ENCODE measurements at places on chromosomes 16 and 17.
A peak's percentile ranks its signal among the peaks of the same experiment; 100 is the strongest.

- DNase-seq = no peak
Observed at GRCh38 chr17:73156887-73157520, 7.8 kb upstream of the SSTR2 start.

- DNase-seq = no peak
Observed at GRCh38 chr16:48347191-48347865, 37.9 kb downstream of the SIAH1 start.

DNA sequence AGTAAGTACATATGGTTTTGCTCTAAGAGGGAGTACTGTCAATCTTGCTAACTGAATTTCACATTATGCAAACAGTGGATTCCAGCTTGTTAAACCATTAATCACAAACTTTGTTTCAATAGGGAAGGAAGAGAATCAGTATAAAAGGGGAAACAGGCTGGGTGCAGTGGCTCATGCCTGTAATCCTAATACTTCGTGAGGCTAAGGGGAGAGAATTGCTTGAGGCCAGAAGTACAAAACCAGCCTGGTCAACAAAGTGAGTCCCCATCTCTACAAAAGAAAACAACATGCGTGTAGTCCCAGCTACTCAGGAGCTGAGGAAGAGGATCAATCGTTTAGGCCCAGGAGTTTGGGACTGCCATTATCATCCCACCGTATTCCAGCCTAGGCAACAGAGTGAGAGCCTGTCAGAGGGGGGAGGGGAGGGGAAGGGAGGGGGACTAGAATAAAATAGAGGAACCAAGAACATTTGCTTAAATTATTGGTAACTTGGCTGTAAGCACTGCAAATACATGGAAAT is 65.7 kb downstream of the FBXL20 start:
- no peak for DNase-seq

GRCh38 chr17:7737601-7738000 is 20.1 kb downstream of the DNAH2 start:
- DNase-seq = no peak

DNA sequence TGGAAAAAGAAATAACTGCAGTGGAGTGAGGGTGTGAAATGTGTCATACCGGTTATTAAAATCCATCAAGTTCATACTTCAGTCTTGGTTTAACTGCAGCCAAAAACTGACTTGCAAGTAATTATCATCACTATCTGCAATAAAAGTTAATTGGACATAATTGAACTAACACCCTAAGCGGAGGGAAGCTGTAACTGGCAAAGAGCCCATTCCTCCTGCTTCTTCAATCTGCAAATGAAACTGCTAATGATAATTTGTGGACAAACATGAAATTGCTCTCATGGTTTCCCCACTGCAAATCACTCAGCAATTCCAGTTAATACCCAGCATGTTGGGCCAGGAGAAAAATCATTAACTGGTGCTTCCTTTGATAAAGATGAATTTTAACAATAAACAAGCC is 46.5 kb downstream of the FAM222B start:
- no peak for DNase-seq

- peak; percentile 77 for DNase-seq
Observed at GRCh38 chr17:13594762-13595598, 6.7 kb downstream of the HS3ST3A1 start.

- DNase-seq = no peak
Observed at GRCh38 chr17:55543709-55544108, 32.5 kb upstream of the SMIM36 start.

DNA sequence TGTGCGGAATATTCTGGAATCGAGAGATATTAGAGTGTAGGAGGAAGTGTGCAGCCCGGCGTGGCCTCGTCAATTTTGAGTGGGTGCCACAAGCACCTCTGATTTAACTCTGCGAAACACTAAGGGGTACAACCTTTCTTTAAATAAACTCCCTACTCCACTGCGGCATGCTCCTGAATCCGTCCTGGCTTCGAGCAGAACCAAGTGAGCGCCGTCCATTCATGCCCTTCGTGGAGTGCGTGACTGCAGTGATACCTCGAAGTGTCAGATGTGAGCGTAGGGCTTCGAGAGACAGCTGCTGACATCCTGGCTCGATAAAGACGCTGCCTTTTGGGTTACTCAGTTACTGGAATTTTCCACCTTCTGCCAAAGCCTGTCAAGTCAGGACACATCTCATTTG is 128.8 kb downstream of the FOXL1 start:
- DNase-seq = no peak

DNA sequence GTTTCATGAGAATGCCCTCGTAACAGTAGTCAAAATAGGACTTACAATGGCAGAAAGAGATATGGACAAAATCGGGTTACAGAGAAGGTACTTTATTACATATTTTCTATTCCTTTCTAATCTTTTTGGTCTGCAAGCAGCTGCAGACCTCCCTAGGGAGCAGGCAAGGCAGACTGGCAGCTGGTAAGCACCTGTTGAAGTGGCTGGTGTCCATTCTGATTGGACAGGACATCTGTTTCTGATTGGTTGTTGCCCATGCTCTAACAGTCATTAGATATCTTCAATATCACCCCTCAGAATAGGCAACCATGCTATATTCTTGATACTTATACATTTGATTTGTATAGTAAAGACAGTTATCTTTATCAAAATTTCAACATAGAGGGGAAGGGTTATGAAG is 606.3 kb downstream of the KCNJ2 start:
- no peak for DNase-seq

DNA sequence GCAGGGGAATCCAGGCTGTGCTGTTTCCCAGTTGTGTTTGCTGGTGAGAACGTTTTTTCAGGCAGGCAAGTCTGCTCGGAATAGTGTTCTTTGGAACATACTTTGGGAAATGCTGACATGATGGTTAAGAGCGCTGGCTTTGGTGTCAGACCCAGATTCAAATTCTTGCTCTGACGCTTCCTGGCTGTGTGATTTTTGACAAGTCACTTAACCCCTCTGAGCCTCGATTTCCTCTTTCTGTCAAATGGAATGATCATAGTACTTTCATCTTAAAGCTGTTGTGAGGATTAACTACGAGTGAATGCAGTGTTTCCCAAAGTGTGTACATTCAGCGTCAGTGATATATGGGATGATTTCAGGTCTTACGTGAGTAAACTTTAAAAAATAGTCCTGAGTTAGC is 4.8 kb downstream of the FBRS start:
- DNase-seq = no peak

DNA sequence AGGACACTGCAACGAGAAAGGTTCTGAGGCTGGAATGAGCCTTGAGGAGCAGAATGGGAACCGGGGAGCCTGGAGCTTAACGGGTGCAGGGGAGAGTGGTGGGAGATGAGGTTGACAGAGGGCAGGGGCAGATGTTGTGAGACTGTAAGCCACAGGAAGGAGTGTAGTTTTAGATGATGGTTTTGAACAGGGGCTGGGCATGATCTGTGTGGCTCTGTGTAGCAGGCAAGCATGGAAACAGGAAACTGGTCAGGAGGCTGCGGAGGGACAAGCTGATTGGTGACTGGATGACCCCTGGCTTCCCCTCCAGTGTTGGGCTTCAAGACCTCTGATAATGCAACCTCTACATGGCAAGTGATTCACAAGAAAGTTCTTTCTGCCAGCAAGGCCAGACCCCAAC is 1.4 kb upstream of the CNGB1 start:
- no peak for DNase-seq

DNA sequence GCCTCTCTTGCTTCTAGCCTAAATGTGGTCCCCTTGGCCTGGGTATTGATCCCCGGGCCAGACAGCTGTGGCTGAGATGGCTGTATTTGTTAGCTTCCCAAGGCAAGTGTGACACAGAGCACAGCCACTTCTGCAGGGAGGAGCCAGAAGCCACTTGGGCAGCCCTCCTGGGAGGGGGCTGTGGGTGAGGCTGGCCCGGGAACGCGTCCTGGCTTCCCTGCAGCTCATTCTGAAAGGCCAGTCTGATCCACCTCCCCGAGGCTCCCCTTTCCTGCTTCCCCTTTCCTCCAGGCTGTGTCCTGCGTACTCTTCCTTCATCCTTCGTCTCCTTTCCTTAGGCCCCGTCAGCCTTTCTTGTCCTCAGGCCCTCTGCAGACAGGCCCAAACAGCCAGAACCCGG is 8.0 kb downstream of the SERPINF2 start:
- no peak for DNase-seq

GRCh38 chr16:1820096-1820945 is 6.3 kb downstream of the HAGH start:
- DNase-seq = no peak

- no peak for DNase-seq
Observed at GRCh38 chr17:34249061-34249460, 6.0 kb upstream of the CCL2 start.

DNA sequence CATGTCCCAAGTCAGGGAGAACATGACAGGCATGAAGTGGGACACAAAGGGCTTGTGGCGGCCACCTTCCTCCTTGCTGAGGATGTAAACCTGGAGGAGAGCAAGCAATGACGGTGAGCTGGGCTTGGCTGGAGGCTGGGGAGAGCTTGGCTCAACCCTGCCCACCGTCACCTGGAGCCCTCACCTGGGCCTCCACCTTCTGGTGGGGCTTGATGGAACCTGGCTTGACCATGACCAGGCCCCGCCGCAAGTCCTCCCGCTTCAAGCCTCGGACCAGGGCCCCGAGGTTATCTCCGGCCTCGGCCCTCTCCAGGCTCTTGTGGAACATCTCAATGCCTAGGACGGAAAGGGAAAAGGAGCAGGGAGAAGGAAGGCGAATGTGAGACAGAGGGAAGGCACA is 2.4 kb downstream of the TUFM start:
- DNase-seq = no peak

DNA sequence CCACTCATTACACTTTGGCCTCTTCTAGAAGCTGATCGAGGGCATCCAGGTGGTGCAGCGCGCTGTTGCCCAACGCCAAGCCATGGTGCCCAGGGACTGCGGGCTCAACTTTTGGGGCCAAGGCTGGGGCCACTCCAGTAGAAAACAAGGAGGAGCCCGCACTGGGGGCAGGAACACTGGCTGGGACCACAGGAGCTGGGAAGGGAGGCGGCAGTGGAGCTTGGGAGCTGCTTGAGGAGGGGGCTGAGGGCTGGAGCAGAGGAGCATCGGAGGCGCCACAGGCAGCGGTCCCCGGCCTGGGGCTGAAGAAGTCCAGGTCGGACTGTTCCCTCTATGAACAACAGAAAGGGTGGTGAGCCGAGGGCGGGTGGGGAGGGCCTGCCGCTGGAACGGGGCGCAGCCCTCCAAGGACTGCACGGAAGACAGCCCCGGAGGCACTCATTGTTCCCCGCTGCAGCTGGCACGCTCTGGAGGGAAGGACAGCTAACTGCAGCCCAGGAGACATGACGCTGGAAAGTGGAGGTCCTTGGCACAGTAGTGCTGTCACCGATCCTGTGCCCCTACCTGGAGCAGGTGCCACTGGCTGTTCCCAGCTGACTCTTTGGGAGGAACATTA is 21.5 kb downstream of the GGA3 start:
- DNase-seq = no peak

DNA sequence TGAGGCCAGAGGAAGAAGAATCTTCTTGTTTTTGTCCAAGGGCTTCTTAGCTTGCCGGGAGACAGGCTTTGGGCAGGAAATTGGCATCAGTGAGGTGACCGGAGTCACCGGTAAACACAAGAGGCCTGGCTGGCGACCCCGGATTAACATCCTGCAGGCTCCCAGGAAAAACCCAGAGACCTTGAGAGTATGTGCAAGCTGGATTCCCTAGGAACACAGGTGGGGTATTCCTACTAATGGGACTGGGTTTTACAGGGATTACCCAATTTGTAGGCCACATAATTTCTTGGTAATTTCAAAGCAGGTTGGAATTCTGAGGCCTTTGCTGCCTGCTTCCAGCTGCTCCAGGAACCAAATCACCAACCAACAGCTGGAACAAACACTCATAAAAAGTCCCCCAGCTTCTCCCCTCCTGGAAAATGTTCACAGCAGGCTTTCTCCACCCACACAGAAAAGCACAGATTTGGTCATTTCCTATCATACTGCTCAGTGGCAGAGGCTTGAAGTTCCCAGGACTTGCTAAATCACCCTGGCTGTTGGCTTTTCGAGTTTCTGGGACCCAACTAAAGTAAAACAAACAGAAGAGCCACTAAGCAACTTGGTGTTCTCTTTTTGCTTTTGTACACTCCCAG is 258.8 kb downstream of the IRF8 start:
- DNase-seq = no peak

- no peak for DNase-seq
Observed at GRCh38 chr16:48499923-48500381, 110.0 kb downstream of the N4BP1 start.

DNA sequence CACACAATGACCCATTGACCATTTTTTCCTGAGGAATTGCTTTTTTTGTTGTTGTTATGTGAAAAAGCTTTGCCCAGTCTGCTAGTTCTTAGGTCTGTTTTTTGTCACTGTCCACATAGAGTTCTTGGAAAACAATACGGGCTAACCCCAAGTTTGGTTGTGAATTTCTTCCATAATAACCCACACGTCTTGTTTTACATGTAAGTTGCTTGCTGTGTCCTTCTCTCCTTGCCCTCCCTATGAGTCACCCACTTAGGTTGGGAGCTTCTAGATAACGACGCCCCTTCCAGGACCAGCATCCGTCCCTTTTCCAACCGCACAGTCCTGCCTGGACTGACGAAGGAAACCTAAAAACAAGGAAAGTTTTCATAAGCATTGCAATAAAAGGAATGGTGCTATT is 175.3 kb upstream of the HS3ST3A1 start:
- no peak for DNase-seq

DNA sequence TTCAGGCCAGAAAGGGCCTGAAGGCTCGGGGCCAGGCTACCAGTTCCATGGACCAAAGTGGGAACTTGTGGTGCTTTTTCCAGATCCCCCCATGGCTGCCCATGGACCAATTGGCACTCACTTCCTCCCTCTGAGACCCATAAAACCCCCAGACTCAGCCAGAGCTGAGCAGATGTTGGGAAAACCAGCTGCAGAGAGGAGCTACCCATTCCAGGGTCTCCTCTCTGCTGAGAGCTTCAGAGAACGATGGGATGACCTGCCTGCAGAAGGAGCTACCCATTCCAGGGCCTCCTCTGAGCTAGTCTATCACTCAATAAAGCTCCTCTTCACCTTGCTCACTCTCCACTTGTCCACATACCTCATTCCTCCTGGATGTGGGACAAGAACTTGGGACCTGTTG is 52.2 kb upstream of the MED9 start:
- no peak for DNase-seq

DNA sequence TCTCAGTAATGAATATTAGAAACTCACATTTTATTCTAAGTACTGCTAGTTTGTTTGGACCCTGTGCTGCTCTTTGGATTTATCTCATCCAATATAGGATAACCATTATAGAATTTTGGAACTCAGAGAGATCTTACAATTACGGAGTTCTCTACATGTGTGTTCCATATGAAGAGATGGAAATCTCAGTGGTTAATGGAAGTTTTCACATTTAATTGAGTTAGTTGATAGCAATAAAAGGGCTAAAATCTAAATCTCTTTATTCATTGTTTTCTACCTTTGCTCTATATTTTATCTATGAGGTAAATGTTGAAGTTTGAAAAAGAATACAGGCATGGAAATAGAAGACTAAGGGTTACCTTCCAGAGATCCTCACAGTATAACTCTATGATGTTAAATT is 558.0 kb upstream of the KIF2B start:
- no peak for DNase-seq

- DNase-seq = no peak
Observed at GRCh38 chr17:68450391-68450790, 6.9 kb downstream of the WIPI1 start.

All from SW 1271 (cell line).